Activated naive CD8-positive, alpha-beta T cell treated with anti-CD3 and anti-CD28 coated beads for 36 hours (primary cell): ENCODE measurements at places on chromosomes 11 and 22. TPM values are rescaled to one million over a fixed set of nuclear protein-coding genes. Genes with fewer than 3 reads are reported as not detected.

GRCh38 chr11:89736566-89736965 is 26.5 kb downstream of the TRIM77 start:
- H3K4me3 ChIP-seq, result no peak overlapping the region
- no peaks in the 10 kb centered on the region for H3K27me3 ChIP-seq
- no peaks in the 10 kb centered on the region for H3K36me3 ChIP-seq
- H3K27ac ChIP-seq, result no peak overlapping the region
- no peak for DNase-seq
- no peaks in the 10 kb centered on the region for H3K4me1 ChIP-seq

DNA sequence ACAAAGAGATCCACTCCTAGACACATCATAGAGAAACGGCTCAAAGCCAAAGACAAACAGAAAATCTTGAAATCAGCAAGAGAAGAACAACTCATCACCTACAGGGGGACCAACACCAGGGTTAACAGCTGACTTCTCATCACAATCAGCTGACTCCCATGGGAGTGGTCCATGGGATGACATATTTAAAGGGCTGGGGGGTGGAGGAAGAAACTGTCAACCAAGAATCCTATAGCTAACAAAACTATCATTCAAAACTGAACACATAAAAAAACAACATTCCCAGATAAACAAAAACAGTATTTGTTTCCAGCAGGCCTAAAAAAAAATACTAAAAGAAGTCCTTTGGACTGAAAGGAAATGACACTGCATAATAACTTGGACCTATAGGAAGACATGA is 86.7 kb downstream of the APOL5 start:
- H3K4me3 ChIP-seq, result no peak overlapping the region
- H3K36me3 ChIP-seq, result peaks cover 7% of the 10 kb centered on the region
- no peak overlapping the region for H3K27ac ChIP-seq
- no peak for DNase-seq

PANX2 gene
- total RNA-seq, result 1.0 TPM

- no peak overlapping the region for H3K4me3 ChIP-seq
- peak overlapping the region; percentile 11 for H3K27ac ChIP-seq
- H3K4me1 ChIP-seq, result peaks cover 55% of the 10 kb centered on the region
- H3K36me3 ChIP-seq, result peaks cover 5% of the 10 kb centered on the region
Observed at GRCh38 chr11:48033918-48034341, 53.6 kb downstream of the PTPRJ start.

DNA sequence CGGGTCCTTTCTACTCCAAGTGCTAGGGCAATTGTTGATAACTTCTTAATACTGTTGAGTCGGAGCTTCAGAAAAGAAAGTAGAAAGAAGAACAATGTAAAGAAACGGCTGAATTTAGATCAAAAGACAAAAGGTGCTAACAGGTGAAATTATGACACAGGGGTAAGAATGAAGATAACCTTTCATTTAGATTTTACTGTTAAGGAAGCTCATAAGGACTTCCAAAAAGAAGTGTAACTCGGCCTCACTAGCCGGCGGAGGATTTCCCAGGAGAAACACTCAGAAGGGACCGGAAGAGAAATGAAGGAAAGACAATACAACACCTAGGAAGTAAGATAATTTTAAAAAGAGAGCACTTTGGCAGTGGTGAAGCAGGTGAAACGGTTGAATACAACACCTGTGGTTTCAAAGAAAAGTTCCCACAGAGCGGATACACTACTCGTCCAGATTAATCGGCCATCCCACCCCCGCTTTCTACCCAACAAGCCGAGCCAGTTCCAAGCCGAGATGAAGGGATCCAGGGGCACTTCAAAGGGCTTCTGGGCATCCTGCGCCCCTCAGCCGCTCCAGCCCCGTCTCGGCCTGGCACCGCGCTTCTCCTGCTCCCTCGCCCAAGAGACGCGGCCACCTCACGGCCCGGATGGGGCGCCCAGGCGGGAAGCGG is 737 bp downstream of the PPP2R1B start:
- H3K4me3 ChIP-seq, result peak overlapping the region; percentile 100
- no peak for DNase-seq
- peaks cover 33% of the 10 kb centered on the region for H3K4me1 ChIP-seq
- peaks cover 25% of the 10 kb centered on the region for H3K36me3 ChIP-seq
- no peaks in the 10 kb centered on the region for H3K27me3 ChIP-seq

DNA sequence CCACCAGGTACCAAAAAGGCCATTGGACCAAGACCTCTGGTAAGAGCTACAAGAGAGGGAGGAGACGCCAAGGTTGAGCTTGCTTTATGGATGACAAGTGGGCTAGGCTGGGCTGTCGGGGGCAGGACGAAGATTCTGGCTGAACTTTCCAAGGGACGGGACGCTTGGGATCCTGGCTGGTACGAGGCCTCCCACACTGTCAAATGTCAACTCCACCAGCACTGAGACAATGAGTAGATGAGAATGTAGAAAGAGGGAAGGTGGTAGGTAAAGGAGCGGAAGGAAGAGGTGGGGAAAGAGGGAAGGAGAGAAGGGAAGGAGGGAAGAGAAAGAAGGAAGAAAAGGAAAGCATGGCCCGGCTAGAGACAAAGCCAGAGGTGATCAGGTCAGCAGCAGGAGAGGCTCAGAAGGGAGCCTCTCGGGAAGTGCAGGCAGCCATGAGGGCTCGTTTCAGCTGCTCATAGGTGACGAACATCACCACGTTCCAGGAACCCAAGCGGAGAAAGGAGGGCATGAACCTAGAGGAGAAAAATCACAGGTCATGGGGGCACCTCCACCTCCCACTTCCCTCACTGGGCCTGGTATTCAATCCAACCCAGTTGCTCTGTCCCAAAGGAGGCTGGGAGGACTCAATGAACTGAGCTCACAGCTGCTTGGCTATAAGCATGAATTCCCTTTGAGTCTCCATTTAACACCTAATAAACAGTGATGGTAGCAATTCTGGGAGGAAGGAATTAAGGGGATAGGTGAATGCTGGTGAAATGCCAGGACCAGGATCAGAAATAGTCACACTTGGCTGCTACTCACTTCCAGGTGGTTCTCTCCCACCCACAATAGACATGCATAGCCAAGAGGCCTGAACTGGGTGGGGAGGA is 7.8 kb downstream of the UCP2 start:
- H3K27me3 ChIP-seq, result no peaks in the 10 kb centered on the region
- H3K36me3 ChIP-seq, result peaks cover 59% of the 10 kb centered on the region
- peaks cover 84% of the 10 kb centered on the region for H3K4me1 ChIP-seq
- H3K4me3 ChIP-seq, result no peak overlapping the region
- peak overlapping the region; percentile 54 for H3K27ac ChIP-seq

PLAAT2 gene
- total RNA-seq, result 0.52 TPM

APOC3 gene
- not detected for total RNA-seq

DNA sequence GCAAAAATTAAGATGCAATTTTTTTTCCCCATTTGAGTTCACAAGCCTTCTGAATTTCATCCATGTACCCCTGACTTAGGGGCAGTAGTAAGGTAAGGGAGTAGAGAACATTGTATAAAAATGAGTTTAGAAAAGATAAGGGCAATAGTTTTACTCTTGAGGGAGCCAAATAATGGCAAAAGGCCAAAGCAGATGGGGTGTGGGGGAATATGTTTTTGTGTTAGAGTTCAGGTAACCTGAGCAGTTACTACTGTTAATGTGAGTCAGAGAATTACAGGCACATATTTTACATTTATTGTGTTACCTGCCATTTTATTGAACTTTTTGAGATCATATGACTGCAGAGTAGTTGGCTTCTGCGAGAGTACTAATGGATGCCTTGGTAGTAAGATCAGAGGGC is 3.1 kb downstream of the EED start:
- peak overlapping the region; percentile 54 for H3K27ac ChIP-seq
- peaks cover 44% of the 10 kb centered on the region for H3K36me3 ChIP-seq
- no peak for DNase-seq
- H3K4me3 ChIP-seq, result no peak overlapping the region
- H3K4me1 ChIP-seq, result peaks cover 45% of the 10 kb centered on the region

POU2AF1 gene
- total RNA-seq, result 3.5 TPM

DNA sequence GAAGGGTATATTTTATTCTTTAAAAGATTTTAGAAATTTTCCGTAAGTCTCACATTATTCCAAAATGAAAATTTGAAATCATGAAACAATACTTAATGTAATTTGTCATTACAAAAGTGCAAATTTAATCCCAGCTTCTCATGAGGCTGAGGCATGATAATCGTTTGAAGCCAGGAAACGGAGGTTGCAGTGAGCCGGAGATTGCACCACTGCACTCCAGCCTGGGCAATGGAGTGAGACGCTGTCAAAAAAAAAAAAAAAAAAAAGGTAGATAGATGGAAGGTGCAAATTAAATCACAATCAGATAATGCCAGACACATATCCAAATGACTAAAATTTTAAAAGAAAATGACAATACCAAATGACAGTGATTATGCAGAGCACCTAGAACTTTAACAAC is 644.2 kb downstream of the FAM181B start:
- H3K4me3 ChIP-seq, result no peak overlapping the region
- no peak for DNase-seq
- no peak overlapping the region for H3K27ac ChIP-seq
- H3K36me3 ChIP-seq, result no peaks in the 10 kb centered on the region
- no peaks in the 10 kb centered on the region for H3K4me1 ChIP-seq

MS4A8 gene
- not detected for total RNA-seq

CHRM1 gene
- total RNA-seq, result not detected

GRCh38 chr11:132187386-132187785 is 817.0 kb downstream of the NTM start:
- H3K36me3 ChIP-seq, result no peaks in the 10 kb centered on the region
- no peaks in the 10 kb centered on the region for H3K27me3 ChIP-seq
- H3K4me1 ChIP-seq, result no peaks in the 10 kb centered on the region
- H3K27ac ChIP-seq, result no peak overlapping the region
